Astrocyte (in vitro differentiated cells and primary cell): ENCODE measurements at places on chromosomes 6 and 20. TPM values are rescaled to one million over a fixed set of nuclear protein-coding genes. Genes with fewer than 3 reads are reported as not detected.
A peak's percentile ranks its signal among the peaks of the same experiment; 100 is the strongest.

DNA sequence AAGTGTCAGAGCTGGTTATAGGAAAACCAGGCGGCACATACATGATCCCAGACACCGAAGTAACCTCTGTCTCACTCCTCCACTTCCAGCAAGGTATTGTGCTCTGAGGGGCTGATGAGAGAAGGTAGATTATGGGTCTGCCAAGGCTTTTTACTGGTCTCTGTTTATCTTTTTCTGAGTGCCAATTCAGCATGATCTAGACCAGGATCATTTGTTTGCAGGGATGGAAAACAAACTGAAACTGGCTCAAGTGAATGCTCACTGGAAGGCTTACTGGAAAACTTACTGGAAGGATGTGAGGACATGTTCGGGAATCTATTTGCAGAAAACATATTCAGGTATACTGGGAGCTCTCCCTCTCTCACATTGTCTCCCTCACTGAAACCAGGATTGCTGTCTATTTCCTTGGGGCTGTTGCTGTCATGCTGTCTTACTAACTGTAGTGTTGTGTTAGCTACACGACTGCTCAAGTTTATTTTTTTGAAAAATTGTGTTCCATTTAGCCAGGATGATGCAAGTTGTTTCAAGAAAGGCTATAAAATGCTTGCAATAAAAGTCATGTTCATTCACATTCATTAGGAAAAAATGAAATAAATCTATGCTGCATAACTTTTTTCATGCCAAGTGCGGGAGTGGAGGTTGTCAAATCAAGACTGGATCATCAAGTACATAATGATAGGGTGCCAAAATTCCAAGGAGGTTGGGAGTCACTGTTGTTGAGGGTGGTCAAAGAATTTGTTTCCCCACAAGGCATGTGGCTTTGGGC, 37.0 kb downstream of the KLHL31 start:
- H3K27ac ChIP-seq = no peak overlapping the region

GRCh38 chr6:158389193-158389919, 77.1 kb downstream of the TULP4 start:
- H3K4me1 ChIP-seq = no peaks in the 10 kb centered on the region
- H3K36me3 ChIP-seq = no peaks in the 10 kb centered on the region
- H3K4me3 ChIP-seq = no peak overlapping the region
- DNase-seq = no peak
- H3K27ac ChIP-seq = no peak overlapping the region
- H3K27me3 ChIP-seq = no peaks in the 10 kb centered on the region

DNA sequence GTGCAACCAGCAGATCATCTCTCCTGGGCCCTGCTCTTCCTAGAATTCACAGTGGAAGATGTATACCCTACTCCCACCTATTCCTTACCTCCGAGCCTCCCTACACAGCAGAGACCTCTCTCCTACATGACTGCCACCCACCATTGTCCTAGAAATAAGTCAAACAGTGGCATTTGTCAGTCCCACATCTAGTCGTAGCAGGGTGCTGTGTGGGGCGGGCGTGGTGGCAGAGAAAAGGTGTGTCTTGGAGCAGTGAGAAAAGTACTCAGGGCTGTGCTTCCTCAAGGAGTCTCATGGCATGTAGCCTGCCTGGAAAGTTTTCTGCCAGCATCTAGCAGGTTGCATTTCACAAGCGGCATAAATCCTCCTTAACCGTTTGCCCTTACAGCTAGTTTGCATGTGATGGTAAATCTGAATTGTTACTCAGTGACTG, 59.4 kb upstream of the PTGIS start:
- H3K4me1 ChIP-seq = no peaks in the 10 kb centered on the region
- no peak for DNase-seq
- no peaks in the 10 kb centered on the region for H3K36me3 ChIP-seq

DNA sequence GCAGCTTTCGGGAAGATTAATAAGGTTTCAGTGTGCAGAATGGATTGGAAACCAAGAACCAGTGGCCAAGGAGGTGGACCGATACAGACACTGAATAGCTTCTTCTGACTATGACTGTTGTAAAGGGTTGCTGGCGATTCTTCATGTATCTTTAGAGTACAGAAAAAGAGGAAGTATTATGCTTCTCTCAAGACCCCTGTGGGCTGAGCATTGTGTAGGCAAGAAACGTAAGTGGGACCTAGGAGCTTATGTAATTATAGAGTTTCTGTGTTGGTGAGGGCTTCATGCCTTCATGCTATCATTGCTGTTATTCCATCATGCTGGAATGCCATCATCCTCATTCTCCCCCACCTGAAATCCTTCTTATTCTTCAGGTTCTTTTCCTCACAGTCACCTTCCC, 105.4 kb upstream of the AKIRIN2 start:
- no peaks in the 10 kb centered on the region for H3K4me1 ChIP-seq
- no peak overlapping the region for H3K27ac ChIP-seq
- DNase-seq = no peak
- peaks cover 4% of the 10 kb centered on the region for H3K27me3 ChIP-seq
- H3K36me3 ChIP-seq = no peaks in the 10 kb centered on the region
- H3K4me3 ChIP-seq = no peak overlapping the region

GRCh38 chr20:31972471-31973021, 4.6 kb downstream of the XKR7 start:
- no peak overlapping the region for H3K4me3 ChIP-seq
- no peak for DNase-seq
- no peaks in the 10 kb centered on the region for H3K36me3 ChIP-seq
- H3K27ac ChIP-seq = no peak overlapping the region
- H3K4me1 ChIP-seq = peaks cover 2% of the 10 kb centered on the region

- H3K36me3 ChIP-seq = no peaks in the 10 kb centered on the region
- DNase-seq = no peak
- no peak overlapping the region for H3K27ac ChIP-seq
Observed at GRCh38 chr20:4132956-4133355, 117.6 kb upstream of the RNF24 start.

The WFDC5 gene
- total RNA-seq = not detected in 2 replicates

DNA sequence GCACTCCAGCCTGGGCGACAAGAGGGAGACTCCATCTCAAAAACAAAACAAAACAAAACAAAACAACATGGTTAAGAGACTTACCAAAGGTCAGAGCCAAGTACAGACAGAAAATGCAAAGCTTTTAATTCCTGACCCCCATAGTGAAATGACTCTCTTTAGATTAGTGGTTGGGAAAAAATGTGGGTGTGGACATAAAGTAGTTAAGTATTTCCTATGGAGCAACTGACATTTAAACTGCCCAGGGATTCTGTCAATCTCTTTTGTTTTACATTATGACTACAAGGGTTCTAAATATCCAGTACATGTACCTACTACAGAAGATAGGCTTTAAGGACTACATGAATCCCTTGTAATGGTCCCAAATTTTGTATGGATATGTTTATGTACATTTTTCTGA, 75.1 kb downstream of the IRAK1BP1 start:
- DNase-seq = peak; percentile 10
- H3K36me3 ChIP-seq = peaks cover 29% of the 10 kb centered on the region
- no peaks in the 10 kb centered on the region for H3K4me1 ChIP-seq
- H3K27ac ChIP-seq = no peak overlapping the region
- H3K27me3 ChIP-seq = no peaks in the 10 kb centered on the region

DNA sequence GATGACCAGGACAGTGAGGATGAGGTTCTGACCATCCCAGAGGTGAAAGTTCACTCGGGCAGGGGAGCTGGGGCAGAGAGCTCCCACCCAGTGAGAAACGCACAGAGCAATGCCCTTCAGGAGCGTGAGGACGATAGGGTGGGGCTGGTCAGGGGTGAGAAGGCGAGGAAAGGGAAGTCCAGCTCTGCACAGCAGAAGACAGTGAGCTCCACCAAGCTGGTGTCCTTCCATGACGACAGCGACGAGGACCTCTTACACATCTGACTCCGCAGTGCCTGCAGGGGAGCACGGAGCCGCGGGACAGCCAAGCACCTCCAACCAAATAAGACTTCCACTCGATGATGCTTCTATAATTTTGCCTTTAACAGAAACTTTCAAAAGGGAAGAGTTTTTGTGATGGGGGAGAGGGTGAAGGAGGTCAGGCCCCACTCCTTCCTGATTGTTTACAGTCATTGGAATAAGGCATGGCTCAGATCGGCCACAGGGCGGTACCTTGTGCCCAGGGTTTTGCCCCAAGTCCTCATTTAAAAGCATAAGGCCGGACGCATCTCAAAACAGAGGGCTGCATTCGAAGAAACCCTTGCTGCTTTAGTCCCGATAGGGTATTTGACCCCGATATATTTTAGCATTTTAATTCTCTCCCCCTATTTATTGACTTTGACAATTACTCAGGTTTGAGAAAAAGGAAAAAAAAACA, 16.6 kb upstream of the SLC22A1 start:
- peaks cover 24% of the 10 kb centered on the region for H3K36me3 ChIP-seq
- no peaks in the 10 kb centered on the region for H3K4me1 ChIP-seq
- no peak for DNase-seq
- no peak overlapping the region for H3K4me3 ChIP-seq

DNA sequence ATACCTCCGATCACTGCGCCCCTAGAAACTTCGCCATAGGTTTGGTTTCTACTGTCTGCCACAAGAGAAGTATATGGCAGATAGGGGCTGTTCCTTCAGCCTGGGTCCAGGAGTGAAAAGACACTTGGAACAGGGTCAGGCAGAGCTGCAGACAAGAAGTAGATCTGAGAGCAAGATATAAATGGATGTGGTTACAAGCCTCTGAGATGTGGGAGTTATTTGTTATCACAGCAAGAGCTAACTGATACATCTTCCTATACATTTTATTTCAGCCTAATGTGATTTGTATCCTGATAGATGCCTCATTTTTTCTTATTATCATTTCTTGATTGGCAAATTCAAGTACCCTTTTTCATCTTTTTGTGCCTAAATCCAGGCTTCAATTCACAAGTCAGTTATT, 40.9 kb upstream of the ADTRP start:
- H3K4me3 ChIP-seq = no peak overlapping the region
- no peaks in the 10 kb centered on the region for H3K27me3 ChIP-seq
- H3K4me1 ChIP-seq = peaks cover 5% of the 10 kb centered on the region
- DNase-seq = no peak

The OOEP gene
- not detected in 2 replicates for total RNA-seq

DNA sequence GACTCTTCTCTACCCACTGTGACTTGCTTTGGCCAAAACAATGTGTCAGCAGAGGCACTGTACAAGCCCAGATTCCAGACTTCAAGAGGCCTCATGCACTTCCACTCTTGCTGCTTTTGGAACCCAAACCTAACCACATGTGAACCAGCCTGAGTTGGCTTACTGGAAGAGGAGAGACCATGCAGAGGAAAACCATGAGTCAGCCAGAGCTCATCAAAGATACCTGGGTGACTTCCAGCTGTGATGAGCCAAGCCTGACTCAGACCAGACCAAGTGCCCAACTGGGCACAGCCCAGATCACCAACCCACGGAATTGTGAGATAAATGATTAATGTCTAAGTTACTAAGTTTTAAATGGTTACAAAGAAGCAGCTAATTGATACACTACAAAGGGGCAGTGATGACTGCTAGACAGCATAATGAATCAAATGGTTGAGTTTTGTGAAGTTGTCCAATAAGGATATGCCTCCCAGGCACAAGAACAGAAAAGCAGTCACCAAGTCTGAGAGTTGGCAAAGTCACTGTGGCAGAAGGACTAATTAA, 16.2 kb upstream of the BEND6 start:
- no peaks in the 10 kb centered on the region for H3K36me3 ChIP-seq
- H3K4me3 ChIP-seq = no peak overlapping the region
- peak overlapping the region; percentile 74 for H3K27ac ChIP-seq
- no peaks in the 10 kb centered on the region for H3K27me3 ChIP-seq
- peak; percentile 100 for DNase-seq
- peaks cover 18% of the 10 kb centered on the region for H3K4me1 ChIP-seq

DNA sequence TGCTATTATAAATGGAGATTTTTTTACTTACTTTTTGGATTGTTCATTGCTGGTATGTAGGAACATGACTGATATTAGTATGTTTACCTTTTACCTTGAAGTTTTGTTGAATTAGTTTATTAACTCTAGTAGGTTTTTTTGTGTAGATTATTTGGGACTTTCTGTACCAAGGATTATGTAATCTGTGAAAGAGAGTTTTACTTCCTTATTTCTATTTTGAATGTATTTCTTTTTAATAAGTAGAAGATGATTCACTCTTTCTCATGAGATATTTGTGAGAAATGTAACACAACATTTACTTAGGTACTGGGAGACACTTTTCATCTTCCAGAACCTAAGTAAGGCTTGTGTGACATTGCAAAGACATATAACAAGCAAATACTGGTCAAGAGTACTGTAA, 473.9 kb upstream of the HS3ST5 start:
- no peaks in the 10 kb centered on the region for H3K4me1 ChIP-seq
- H3K27ac ChIP-seq = no peak overlapping the region
- no peak overlapping the region for H3K4me3 ChIP-seq

The CTCFL gene
- total RNA-seq = not detected in 2 replicates

DNA sequence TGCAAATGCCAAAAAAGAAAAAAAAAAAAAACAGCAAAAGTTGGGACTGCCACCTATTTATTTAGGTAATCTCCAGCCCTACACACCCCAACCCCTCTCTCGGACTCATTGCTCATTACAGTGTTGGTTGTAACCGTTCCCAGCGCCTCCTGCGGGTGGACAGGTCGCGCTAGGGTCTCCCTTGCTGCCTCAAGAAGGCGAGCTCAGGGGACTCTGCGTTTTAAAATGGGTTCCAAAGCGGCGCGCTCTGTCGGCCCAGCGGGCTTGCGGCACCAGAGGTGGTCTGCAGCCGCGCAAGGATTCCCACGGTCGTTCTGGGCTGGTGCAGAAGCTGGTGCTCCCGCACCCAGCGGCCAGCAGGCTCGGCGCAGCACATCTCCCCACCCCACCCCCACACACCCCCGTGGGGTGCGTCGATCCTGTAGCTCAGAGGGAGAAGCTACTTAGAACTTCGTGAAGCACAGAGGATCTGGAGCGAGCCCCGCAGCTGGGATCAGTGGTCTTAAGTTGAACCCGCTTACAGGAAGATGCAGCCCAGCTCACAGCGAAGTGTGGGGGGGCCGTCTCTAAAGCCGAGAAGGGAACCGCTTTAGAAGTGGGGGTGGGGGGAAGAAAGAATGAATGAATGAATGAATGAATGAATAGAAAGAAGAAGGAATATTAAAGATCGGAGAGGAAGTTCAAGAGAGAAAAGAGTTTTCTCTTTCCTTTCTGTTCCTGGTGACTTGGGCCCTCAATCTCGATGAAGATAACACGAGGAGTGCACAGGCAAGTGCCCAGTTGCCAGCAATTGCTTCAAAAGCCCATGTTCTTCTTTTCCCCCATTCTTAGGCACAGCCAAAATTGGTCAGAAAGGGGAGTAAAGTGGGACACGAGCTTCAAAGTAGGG, 780 bp downstream of the TFAP2A start:
- peaks cover 17% of the 10 kb centered on the region for H3K4me1 ChIP-seq
- no peaks in the 10 kb centered on the region for H3K36me3 ChIP-seq
- H3K27ac ChIP-seq = no peak overlapping the region
- no peak for DNase-seq

DNA sequence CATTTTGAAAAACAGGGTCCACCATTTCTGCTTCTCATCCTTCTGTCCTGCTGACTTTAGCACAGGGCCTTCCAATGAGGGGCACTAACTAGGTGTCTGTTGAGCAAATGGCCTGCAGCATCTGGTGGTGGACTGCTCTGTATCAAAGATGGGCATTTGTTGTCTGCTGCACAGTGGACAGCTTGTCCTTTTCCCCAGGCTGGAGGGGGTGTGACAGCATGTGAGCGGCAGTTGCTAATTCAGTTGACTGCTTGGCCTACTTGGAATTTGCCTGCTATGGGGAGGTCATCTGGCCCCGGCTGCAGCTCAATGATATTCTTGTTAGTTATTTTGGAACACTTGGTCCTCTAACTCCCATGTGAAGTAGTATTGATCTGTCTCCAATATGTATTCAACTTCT, 93.7 kb downstream of the SH3BGRL2 start:
- H3K4me3 ChIP-seq = no peak overlapping the region
- H3K27ac ChIP-seq = no peak overlapping the region
- H3K4me1 ChIP-seq = no peaks in the 10 kb centered on the region
- H3K27me3 ChIP-seq = no peaks in the 10 kb centered on the region

- peak overlapping the region; percentile 98 for H3K27ac ChIP-seq
- H3K4me1 ChIP-seq = peaks cover 33% of the 10 kb centered on the region
- peaks cover 2% of the 10 kb centered on the region for H3K36me3 ChIP-seq
- peak overlapping the region; percentile 43 for H3K4me3 ChIP-seq
- no peak for DNase-seq
- H3K27me3 ChIP-seq = no peaks in the 10 kb centered on the region
Observed at GRCh38 chr20:1469306-1469905, 2.8 kb upstream of the NSFL1C start.
